ENCODE measurements at places on chromosomes 3 and 15.

GRCh38 chr3:33039628-33040027 is 57.3 kb downstream of the GLB1 start:
- no peak for DNase-seq

GRCh38 chr3:11382146-11382745 is 110.0 kb downstream of the ATG7 start:
- no peak for DNase-seq

- no peak for DNase-seq
Measured at GRCh38 chr3:188037965-188038581, 115.9 kb upstream of the LPP start.

DNA sequence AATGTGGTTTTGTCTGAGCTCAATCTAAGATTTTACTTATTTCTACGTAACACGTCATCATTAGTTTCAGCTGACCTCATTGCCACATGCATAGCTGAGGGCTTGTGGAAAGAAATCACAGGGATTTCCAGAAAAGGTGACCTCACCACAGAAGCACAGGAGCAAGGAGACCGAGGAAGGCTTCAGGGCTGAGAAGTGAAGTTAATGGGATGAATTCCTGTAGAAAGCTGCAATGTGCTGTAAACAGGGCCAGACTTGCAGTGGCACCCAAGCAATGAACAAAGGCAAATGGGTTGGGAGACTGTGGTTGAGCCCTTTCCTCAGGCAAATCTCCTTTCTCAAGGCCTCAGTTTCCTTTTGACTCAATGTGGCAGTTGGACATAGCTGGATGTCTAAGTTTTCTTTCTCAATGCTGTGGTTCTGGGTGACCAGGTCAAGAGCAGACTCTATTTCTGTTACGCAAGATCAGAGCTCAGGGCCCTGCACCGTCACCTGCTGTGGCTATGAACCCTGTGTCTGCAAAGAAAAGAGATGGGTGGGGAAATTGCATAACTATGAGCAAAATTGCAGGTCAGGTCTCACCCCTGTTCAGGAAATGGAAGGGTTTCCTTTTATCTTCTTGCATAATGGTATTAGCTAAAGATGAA is 252.2 kb upstream of the TBL1XR1 start:
- DNase-seq: no peak

- no peak for DNase-seq
Measured at GRCh38 chr3:191628571-191628970, 167.6 kb downstream of the PYDC2 start.

DNA sequence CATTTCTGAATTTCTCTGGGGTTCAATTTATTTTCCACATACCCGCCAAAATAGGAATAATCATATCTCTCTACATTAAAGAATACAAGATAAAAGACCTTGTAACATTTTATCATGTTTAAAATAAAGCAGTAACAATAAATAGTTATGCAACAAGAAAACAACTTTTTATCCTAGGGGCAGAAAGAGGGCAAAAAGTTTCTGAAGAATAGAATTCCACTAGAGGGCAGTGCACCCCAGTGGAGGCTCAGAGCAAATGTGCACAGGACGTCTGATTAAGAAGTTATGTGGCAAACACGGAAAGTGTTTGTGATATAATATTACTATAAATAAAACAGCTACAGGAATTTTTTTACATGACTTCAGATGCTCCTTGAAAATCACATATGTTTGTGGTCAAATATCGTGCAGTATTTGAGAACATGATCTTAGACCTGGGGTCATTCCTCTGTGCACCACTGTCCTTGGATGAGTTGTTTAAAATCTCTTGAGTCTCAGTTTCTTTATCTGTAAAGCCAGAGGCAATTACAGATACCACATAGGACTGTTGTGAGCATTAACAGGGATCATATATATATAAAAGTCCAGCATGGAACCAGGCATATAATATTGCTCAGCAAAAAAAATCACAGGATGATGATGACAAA is 13.2 kb upstream of the PIK3R4 start:
- DNase-seq: peak; percentile 19

- DNase-seq: no peak
Measured at GRCh38 chr3:2211568-2211967, 112.9 kb downstream of the CNTN4 start.

DNA sequence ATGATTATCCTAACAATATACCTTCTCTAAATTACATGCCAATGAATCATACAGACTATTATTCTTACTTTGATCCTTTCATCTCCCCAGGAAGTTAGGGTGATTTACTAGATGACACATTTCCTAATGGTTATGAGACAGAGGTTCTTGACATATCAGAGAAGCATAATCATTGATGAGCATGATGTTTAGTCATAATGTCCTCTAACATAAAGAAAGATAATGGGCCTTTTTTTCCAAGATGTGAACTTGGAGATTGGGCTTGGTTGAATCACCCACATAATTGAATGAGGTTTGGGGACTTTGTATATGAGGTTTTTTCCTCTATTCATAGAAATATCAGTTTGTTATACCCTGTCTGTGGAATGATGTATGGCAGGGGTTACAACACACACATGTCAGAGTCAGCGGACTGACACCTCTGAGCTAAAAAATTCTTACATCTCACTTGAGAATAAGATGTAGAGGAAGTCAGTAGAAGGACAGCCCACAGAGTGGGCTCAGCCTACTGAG is 69.7 kb upstream of the DCBLD2 start:
- no peak for DNase-seq

DNA sequence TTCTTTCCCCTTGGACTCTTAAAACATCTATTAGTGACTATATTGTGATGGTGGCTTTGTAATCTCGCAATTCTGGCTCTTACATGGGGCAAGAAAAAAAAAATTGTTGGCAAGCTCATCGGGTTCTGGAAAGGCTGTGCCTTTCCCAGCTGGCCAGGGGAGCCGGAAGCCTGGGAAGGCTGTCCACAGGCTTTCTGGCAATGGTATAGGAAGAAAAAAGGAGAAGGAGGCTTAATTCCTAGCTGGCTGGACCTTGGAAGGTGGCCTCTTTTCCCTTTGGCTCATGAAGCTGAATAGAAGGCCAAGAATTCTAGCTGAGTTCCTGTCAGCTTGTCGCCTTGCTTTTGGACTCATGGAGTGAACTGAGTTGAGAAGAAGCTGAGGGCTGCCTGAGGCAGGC is 243.5 kb upstream of the SEMA6D start:
- no peak for DNase-seq

DNA sequence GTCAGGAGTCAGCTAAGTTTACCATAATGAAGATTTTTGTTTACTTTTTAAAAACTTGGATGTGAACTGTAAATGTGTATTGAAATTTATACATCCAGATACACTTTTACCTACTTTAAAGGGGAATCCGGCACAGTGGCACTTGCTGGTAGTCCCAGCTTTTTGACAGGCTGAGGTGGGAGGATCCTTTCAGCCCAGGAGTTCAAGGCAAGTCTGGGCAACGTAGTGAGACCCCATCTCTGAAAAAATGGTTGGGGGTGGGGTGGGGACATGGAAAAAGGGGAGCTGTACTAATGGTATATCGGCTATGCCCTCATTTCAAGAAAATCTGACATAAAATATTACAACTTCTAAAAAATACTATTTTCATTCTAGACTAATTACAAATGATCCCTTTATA is 95.8 kb upstream of the CGNL1 start:
- DNase-seq: no peak

GRCh38 chr3:134795746-134796280 is 753 bp downstream of the EPHB1 start:
- no peak for DNase-seq

DNA sequence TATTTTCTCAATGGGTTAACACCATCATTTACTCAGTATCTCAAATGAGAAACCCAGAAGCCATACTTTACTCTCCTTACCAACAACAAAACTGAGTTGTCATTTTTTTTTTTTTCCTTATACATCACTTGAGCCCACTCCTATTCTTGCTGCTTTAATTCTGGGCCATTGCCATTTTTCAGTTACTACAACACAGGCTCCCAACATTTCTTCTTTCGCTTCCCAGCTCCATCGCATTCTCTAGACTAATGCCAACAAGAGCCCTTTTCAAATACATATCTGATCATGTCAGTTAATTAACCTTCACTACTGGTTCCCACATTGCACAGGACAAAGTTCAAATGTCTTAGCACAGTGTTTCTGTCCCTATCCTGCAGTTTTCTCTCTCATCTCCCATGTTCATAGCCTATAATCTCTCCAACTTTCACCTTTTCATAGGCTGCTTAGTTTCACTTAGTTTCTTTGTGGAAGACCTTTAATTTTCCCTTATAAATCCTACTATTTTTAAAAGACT is 22.5 kb upstream of the ANXA2 start:
- no peak for DNase-seq

DNA sequence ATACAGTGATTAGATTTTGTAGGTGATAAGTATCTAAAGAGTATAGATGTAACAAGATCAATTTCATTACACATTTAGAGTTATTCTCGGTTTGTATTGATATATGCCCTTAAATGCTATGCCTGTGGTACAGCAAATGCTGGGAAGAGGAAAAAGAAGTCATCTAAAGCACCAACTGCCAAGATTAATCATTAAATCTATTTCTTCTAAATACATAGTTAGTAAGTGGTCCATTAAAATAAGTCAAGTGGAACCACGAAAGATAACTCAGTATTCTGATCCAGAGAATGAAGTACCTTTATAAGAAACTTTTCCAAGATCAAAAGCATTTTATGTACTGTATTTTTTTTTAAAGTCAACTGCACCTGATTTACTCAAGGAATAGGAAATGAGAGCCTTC is 142.1 kb upstream of the CGNL1 start:
- no peak for DNase-seq

GRCh38 chr15:77525400-77525811 is 104.7 kb downstream of the HMG20A start:
- no peak for DNase-seq

- DNase-seq: no peak
Measured at GRCh38 chr15:59299929-59300617, 72.6 kb downstream of the MYO1E start.

GRCh38 chr15:63749330-63749942 is 84.3 kb downstream of the HERC1 start:
- no peak for DNase-seq

GRCh38 chr3:162353414-162353813 is 856.8 kb downstream of the OTOL1 start:
- no peak for DNase-seq

DNA sequence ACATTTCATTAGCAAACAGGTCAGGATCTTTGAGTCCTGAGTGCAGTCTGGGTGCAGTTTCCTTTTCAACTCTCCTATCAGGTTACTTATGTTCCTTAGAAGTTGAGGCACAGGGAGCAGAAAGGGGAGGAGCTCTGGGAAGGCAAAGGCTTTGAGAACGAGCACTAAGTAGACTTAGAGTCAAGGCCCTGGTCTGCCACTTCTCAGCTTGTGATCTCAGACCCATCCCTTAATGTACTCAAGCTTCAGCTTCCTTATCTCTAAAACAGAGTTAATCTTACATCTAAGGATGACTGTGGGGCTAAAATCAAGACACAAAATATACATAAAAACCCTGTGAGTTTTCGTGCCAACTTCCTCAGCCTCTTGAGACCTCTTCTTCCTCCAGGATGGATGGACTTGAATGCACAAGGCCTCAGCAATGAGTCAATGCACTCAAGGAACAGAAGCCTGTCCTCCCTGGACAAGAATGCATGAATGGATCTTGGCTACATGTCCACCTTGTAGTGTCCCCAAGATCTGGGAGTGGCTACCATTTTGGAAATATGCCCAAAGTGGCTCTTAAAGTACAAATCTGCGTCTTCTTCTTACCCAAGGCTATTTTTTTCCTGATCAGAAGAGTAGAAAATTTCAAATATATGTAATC is 105.1 kb downstream of the WDR76 start:
- no peak for DNase-seq

GRCh38 chr15:79680720-79681119 is 216.1 kb downstream of the MTHFS start:
- no peak for DNase-seq

DNA sequence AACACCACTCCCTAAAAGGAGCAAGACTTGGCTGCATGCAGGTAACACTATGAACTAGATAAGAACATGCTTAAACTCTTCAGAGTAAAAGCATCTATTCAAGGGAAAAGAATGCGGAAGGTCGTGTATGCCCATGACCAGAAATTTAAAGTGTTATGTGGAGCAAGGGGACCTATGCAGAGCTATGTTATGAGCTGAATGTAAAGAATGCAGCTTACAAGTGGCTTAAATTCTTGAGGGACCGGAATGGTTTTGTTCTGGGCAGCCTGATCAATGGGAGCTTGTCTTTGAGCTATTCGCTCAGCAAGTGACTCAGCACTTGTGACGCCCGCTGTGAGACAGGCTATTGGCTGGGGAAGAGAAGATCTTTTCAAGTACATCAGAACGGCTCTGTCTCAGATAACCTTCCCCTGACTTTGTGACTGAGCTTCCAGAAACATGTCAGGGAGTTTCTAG is 367.5 kb upstream of the THBS1 start:
- DNase-seq: no peak

DNA sequence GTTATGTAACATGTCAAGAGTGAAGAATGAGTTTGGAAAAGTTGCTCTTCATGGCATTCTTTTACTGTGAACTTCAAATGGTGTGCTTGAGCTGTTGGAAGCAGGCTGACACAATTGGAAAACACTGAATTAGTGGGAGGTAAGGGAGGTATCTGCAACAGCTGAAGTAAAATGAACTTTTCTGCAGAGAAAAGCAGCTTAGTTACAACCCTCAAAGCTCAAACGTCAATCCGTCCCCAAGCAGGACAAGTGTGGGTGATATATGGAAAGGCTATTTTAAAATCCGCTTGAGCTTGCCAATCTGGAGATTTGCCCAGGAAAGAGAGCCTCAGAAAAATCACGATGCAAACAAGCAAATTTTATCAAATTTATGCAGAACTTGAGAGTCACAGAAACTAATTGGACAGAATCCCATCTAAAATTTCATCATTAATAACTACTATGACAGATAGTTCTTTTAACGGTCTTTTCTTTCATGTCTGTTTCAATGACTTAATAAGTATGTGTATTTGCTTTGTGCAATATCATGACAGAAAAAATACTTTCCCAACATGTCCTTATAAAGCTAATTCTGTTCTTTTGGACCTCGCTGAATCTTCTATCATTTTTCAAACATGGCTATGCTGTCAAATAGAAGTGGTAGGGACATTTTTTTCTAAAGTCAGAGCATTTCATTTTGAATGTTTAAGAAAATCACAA is 266.6 kb upstream of the SLITRK3 start:
- DNase-seq: no peak

GRCh38 chr3:98829246-98829832 is 66.2 kb downstream of the ST3GAL6 start:
- no peak for DNase-seq

DNA sequence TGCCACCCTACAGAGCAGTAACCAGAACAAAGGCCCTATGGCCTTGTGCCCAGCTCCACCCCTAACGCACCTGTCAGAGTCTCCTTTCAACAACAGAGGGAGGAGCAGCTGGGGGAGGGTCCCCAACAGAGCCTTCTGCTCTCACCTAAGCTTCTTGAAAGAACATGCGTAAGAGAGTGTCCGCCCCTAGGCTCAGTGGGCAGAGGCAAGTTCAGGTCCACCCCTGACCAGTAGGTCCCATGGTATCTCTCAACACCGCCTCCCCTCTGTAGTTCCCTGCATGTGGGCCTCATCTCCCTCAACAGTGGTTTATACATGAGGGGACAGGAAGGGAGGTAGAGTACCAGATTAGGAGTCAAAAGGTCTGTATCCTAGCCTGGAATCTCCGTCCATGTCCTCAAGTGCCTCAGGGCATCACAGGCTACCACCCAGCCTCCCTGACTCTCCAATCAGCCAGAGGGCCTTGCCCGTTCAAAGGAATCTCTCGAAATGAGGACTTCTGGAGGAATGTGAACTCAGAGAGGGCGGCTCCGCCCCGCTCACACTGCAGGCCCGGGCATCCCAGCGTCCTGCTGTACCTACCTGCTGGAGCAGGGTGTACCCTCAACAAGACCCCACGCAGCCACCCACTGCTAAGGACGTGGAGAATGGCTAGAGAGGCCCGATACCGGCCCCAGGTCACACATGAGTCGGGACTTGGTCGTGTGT is 680 bp downstream of the POC1A start:
- no peak for DNase-seq

Measured in NCI-H1417 treated with DMSO at 0.1 percent for 48 hours (cell line).